SK-N-MC (cell line): ENCODE measurements at places on chromosomes 3 and 15.

DNA sequence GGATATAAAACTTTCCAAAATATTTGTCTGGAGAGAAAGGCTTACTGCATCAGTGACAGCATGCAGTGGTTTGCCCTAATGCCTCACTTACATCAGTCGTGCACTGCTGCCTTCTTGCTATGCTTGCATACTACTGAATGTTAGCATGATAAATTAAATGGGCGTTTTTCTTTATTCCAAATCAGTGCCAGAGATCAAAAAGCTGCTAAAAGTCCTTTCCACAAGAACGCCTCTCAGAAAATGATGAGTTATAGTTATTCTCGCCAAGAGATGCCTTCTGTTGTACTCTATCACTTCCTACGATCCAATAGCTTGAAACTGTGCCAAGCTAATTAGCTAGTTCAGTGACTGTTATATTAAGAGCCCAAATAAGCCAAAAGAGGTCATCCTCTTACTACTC, 345.8 kb upstream of the ROBO2 start:
- no peak for DNase-seq

DNA sequence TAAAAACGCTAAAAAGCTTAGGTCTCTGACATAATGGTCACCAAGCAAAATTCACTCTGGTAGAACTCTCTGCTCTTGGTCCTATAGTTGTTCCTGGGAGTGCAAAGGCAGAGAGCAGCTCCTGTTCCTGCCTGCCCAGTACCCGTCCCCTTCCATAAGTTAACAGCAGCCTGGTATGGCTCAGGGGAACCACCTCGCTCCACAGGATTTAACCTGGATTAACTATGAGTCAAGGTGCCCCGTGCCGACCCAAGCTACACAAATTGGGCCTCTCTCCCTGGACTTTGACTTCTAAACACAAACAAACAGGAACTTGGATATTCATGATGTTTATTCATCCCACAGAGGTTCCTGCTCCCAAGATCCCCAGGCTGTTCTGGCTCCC, 32.1 kb downstream of the SCAP start:
- no peak for DNase-seq

DNA sequence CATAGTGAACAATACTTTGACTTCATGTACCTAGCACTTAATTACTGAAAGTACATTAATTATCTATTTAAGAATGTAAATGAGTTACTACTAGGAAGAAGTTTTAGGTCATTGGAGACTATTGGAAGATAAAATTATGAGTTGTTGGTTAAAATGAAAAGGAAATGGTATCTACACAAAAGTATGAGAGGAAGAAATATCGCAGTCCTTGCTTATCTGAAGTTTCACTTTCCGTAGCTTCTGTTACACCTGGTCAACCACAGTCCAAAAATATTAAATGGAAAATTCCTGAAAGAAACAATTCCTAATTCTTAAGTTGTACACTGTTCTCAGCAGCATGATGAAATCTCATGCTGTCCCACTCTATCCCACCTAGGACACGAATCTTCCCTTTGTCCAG, 57.8 kb downstream of the HACD2 start:
- no peak for DNase-seq

DNA sequence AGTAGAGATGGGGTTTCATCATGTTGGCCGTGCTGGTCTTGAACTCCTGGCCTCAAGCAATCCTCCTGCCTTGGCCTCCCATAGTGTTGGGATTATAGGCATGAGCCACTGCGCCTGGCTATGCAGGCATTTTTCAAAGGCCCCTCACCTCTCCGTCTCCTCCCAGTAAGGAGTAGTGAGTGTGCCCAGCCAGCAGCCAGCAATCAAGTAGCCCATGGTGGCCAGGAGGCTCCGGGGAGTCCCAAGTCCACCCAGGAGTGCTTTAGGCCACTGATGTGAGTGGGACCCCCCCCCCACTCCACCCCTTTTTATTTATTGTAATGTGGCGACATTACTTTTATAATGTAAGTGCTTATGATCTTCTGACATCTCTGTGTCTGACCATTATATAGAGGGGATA, 8.1 kb downstream of the ISG20 start:
- DNase-seq: no peak

- DNase-seq: no peak
Observed at GRCh38 chr15:67805666-67806516, 19.4 kb upstream of the SKOR1 start.

DNA sequence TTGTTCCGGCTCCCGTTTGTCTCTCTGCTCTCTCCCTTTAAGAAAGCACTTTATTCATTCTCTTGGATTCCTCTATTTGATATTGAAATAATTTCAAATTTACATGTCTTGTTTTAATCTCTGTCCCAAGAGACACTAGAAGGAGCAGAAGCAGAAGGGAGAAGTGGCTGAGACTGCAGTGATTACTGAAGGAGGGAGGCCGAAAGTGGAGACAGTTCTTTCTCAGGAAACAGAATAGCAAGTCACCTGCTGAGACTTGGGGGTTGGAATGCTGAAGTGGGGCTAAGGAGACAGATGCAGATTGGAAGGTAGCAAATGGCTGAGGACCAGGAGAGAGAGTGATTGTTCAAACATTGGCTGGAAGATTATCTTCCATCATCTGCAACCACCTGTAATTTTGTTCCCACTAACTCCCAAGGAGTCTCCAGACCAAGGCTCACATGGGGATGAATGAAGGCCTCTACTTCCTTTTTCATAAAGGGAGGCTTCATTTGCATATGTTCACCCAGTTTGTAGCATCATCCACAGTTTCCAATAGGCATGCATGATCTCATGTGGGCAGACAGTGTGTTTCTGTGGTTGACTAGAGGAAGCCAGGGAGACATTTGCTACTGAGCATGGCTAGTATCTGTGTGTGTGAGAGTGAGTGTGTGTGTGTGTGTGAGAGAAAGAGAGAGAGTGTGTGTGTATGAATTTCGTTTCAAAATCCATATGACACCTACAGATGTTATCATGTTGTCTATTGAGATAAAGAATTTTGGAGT, 24.0 kb downstream of the LTF start:
- no peak for DNase-seq

- no peak for DNase-seq
Observed at GRCh38 chr3:66785191-66785909, 212.8 kb upstream of the KBTBD8 start.

- DNase-seq: no peak
Observed at GRCh38 chr3:159236321-159236720, 434.5 kb downstream of the MFSD1 start.

DNA sequence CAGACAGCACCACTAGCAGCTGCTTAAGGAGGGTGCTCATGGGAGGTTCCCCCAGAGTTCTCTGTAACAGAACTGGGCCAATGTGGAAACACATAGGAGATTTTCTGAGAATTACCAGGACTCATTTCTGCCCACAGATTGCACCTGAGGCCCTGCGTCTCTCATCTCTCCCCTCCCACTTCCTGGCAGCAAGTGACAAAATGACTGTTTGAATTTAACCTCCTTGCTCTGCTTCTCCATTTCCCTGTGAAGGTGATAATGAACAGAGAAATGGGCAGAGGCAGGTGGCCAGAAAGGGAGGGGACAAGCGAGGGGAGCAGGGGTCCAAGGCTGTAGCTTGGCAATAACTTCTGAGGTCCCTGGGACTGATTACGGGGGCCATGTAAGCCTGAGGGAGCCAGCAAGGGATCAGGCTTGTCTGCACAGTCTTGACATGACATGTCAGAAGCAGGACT, 8.0 kb downstream of the EPHB1 start:
- no peak for DNase-seq

DNA sequence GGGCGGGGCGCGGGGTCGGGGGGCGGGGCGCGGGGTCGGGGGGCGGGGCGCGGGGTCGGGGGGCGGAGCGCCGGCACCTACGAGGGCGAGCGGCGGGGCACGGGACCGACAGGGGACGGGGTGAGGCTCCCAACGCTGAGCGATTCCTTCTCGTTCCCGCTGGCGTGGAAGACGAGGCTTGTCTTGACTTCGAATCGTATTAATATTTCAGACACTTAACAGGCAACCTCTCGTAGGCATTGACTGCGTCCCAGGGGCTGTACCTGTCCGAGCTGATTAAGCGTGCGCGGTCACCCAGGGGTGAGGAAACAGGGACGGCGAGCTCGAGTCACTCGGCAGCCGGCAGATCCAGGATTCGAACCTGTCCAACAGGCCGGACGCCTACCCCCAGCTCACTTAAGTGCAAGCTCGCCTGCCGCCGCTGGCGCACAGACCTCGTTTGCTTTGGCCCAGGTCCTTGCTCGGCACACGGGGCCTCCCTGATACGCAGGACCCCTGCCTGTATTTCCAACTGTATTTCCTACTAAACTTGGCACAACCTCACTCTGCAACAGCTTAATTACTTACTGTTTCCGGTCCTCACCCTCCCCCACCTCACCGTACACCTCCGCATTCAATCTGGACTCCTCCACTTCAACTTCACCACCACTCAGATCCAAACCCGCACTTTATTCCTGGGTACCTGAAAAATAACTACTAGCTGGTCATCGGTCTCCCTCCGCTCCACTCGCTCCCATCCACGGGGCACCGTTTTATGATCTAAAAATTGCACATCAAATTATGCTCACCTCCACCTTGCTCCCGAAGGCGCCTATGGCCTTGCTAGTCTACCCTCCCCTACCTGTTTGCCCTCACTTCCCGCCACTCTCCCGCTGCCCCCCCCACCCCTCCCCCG, 722 bp upstream of the ZXDC start:
- no peak for DNase-seq

DNA sequence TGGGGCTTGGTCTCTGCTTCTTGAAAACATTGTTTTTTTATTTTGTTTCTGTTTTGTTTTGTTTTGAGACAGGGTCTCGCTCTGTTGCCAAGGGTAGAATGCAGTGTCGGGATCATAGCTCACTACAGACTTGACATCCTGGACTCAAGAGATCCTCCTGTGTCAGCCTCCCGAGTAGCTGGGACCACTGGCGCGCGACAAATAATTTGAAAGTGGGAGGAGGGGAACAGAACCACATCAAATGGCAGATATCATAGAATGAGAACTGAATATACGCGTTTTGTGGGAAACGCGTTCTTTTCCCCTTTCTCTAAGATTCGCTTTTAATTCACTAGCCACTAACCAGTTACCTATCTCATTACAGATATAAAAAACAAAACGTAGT, 641 bp upstream of the VPS13C start:
- no peak for DNase-seq

DNA sequence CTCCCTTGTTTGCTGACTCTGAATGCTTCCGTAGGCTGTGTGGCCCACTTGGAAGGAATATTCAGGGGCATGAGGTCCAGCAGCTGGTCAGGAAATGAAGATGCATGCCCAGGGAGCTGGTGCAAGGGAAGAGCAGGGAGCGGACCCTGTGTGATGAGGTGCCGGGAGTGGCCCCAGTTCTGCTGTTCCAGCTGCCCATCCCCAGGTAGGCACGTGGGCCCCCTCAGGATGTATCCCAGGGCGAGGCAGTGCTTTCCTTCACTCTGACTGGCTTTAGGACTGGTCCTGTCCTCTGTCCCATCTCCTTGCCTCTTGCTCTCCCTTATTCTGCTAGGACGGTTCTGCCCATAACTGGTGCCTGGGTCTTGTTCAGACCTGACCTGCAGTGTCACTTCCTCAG, 1.1 kb upstream of the FAM3D start:
- no peak for DNase-seq

DNA sequence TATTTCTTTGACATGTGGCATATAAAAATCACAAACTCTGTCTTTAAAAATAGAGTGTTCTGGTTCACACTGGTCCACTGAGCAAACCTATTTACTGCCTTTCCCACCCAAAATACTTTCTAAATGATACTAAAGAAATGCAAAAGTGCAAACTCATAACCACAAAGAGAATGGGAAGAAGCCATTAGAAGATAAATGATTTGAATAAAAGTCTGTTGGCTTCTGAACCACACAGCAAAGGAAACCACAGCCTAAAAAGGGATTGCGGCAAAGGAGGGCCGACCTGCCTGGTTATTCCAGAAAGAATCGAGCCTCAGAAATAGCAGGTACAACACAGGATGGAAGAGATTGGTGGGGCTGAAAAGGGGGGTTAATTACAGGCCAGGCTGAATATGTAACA, 599.5 kb downstream of the FHIT start:
- DNase-seq: no peak

DNA sequence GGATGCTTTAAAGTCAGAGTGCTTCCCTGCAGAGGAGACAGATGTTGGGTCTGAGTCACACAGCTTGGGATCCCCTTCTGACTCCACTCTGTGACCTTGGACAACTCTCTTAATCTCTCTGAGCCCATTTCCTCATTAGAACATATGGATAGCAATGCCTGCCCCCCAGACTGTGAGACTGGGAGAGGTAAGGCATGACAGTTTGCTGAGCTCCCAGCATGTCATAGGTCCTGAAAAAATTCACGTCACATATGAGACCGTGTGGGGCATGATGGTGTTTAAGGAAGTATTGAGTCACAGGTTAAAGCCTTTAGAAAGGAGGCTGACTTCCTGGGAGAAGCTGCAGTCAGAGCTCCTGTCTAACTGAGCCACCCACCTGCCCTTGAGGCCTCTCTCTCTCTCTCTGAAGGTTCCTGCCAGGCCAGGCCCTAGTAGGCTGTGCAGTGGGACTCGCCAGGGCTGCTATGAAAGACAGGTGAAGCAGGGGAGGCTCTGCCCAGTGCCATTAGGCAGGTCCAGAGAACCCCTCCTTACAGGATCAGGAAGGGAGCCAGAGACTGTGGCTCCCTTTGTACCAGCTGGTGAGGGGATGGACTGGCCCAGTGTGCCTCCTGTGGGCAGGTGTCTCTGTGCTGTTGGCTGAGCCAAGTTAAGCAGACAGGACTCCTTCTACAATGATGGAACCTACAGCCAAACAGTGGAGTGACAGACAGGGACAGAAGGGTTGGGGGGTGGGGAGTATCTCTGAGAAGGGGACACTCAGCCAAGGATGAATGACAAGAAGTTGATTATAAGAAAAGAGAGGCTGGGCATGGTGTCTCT, 19.5 kb upstream of the DOCK3 start:
- DNase-seq: no peak

GRCh38 chr3:129506231-129506742, 22.2 kb upstream of the RHO start:
- no peak for DNase-seq

DNA sequence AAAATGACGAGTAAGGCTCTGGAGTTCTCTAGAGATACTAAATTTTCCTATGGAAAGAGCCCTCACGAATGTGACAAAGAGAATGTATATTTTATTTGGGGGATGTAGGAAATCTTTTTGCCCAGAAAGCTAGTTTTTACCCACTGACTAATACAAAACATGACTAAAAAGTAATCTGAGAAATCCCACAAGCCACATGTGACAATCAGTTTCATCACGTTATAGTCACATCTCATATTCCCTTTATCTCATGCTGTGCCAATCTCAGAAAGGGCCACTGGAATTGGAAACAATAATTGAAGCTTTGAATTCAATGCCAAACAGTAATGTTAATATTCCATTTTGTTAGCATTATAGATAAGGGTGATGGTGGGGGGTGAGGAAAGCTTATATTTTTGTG, 509.0 kb upstream of the GOLIM4 start:
- no peak for DNase-seq

GRCh38 chr3:95341314-95341713, 1278.5 kb downstream of the NSUN3 start:
- no peak for DNase-seq

DNA sequence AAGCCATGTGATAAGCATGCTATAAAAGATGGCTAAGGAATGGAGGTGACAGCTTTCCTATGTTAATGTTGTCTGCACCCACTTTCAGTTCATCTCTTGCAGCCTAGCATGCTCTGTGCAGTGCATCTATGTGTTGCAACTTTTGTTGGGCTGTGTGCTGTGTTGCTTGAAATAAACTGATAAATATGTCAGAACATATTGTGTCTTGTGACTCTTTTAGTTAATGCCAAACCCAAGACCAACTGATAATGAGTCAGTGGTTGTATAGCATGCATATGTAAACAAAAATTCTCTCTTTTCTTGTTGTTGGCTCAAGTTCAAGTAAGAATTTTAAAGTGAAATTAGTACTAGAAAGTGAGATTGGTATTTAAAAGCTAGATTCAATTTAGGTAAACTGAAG, 37.0 kb upstream of the SCN10A start:
- DNase-seq: no peak
